ENCODE measurements at places on chromosomes 1 and 21.
A peak's percentile ranks its signal among the peaks of the same experiment; 100 is the strongest.

DNA sequence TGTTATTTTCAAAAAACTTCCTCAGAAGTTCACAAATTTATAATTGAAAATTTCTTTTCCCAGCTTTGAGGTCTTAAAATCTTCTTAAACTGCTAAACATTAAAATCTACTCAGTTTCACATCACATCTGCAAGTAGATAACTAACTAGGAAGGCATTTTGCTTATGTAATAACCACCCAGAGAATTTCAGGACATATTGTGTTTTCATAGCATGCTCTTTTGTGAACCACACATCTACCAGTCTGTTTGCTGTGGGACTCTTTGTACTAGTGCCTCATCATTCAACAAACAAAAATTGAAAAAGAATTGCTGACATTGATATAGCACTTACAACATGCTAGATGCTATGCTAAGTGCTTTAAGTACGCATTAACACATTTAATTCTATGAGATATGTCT lies 31.6 kb upstream of the C1orf146 start:
- no peak for DNase-seq

- no peak for DNase-seq
Observed at GRCh38 chr1:41728403-41729202, 190.1 kb downstream of the HIVEP3 start.

DNA sequence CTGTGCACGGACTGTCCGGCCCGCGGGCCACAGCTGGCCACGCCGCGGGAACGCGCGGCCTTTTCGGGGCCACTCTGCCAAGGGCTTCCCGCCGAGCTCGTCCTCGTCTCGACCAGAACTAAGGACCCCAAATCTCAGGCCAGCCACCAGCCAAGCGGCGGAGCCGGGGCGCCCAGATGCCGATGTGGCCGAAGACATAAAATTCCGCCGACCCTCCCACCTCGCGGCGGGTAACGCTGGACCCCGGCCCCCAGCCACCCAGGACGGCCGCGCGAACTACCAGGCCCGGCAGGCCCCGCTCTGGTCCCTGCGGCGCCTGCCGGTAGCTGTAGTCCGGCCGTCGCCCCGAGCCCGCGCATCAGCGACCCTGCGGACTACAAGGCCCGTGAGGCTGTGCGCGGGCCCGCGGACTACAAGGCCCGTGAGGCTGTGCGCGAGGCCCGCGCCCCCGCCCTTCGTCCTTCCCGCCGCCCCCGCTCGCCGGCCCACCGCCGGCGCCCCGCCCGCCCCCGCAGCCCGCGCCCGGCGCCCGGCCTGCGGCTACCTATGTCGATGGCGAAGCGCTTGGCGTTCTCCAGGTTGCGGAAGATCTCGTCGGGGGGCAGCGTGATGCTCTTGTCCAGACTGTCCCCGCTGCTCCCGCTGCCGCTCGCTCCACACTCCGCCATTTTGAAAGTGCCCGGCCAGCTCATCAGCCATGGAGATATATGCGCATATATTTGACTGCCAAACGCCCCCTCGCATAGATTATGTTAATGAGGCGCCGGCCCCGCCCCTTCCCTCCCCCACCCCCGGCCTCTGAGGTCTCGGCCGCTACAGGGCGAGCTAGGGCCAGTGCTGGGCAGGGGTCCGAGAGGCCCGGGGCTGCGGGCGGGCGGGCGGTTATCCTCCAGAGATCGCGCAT lies at the start of gene PANK4:
Gene PANK4 (minus strand): TSS at position 677 of the 904 bp plus-strand sequence. CDS start 9 bp downstream, at position 668.
- peak; percentile 98 for DNase-seq

- no peak for DNase-seq
Observed at GRCh38 chr21:42459082-42459460, 37.0 kb downstream of the RSPH1 start.

DNA sequence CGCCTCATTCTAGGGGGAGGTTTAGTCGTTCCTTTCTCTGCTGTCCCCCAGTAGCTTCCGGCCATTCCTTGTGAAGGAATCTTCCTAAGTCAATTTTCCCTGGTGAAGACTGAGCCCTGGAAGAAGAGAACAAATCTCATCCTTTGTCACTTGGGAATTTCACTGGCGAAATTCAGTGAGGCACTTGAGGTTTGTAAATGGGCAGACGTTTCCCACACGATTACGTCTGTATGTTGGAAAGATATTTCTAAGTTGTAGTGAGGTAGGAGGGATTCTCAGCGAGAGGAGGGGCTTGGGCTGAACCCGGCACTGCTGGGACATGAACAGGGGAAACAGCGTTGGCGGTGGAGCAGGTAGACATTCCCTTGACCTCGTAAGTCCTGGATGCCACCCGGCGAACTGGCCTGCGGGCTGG lies 47.2 kb downstream of the GALNT2 start:
- DNase-seq, result no peak

DNA sequence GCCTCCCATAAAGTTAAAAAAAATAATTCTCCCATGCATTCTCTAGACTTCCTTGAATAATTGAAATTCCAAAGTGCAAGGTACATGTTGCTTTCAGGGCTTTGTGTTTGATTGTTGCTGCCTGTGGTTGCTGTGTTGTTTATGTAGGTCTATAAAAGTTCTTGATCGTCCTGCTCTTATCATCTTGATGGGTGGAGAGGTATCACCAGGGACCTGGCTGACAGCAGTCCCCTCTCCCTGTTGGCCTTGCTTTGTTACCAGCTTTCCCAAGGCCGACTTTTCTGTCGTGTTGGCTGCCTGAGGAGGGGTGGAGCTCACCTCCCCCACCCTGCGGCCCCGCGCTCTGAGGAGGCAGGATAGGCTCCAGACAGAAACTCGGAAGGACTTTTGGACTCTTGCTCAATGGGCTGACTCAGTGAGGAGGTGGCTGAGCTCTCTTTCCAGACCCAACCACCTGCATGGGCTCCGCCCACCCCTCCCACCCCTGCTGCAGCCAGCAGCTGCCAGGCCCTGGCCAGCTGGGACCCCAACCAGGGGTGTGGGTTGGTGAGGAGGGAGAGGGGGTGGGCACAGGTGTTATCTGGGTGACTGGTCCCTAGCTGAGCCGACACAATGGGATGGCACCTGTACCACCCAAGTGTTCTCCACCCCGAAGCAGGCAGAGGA lies 2.0 kb downstream of the INAVA start:
- peak; percentile 94 for DNase-seq

GRCh38 chr1:96722161-96722922 lies 758 bp downstream of the PTBP2 start:
- DNase-seq, result peak; percentile 34

GRCh38 chr21:22703521-22703920 lies 1705.3 kb downstream of the NCAM2 start:
- DNase-seq, result no peak

DNA sequence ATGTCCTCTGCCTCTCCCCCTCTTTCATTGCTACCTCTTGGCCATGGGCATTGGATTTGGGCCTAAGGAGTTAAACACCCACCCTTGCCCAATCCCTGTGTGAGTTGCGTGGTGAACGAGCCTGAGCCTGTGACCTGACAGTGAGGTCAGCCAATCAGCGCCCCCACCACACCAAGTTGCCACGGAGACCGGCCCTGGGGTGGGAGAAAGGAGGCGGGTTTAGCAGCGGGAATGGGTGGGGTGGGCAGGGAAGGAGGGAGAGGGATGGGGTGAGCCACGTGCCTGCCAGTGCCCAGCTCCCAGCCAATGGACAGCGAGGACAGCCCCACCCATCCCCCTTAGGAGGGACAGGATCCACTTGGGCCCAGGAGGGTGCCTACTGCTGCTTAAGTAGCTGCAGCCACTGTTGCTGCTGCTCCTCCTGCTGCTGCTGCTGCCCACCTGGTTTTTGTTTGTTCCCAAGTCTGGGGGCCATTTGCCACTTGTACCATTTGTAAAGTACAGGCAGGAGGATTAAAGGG lies 9.5 kb downstream of the ZBTB7B start:
- DNase-seq, result peak; percentile 78

DNA sequence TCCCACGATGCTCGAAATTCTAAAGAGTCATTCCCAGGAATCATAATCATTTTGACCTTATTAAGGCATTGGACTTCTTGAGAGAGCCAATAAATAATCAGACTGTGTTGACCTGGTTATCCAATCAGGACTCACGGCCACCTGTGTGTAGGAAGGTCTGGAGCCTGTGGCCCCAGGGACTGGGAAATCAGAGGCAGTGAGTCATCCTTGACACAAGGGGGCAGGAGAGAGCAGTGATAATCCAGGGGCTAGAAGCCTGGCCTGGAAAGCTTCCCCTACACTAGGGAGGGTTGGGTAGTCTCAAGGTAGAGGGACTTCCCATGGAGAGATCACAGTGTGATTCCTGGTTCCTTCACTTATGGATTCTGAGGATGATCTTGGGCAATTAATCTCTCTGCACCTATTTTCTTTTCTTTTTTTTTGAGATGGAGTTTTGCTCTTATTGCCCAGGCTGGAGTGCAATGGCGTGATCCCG lies 4.7 kb downstream of the MR1 start:
- DNase-seq, result peak; percentile 85

- peak; percentile 32 for DNase-seq
Observed at GRCh38 chr1:196071447-196071846, 536.8 kb downstream of the KCNT2 start.

DNA sequence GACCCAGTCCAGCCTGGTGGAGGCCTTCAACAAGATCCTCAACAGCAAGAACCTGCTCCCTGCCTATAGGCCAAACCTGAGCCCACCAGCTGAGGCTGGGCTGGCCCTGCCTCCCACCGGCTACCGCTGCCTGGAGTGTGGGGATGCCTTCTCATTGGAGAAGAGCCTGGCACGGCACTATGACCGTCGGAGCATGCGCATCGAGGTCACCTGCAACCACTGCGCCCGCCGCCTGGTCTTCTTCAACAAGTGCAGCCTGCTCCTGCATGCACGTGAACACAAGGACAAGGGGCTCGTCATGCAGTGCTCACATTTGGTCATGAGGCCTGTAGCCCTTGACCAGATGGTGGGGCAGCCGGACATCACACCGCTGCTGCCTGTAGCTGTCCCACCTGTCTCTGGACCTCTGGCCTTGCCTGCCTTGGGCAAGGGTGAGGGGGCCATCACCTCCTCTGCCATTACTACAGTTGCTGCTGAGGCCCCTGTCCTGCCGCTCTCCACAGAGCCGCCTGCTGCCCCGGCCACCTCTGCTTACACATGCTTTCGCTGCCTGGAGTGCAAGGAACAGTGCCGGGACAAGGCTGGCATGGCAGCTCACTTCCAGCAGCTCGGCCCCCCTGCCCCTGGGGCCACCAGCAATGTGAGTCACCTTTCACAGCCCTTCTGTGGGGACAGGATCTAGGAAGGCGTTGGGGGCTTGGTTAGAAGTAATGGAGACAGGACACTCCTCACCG lies 5.8 kb downstream of the ZNF687 start:
- no peak for DNase-seq

DNA sequence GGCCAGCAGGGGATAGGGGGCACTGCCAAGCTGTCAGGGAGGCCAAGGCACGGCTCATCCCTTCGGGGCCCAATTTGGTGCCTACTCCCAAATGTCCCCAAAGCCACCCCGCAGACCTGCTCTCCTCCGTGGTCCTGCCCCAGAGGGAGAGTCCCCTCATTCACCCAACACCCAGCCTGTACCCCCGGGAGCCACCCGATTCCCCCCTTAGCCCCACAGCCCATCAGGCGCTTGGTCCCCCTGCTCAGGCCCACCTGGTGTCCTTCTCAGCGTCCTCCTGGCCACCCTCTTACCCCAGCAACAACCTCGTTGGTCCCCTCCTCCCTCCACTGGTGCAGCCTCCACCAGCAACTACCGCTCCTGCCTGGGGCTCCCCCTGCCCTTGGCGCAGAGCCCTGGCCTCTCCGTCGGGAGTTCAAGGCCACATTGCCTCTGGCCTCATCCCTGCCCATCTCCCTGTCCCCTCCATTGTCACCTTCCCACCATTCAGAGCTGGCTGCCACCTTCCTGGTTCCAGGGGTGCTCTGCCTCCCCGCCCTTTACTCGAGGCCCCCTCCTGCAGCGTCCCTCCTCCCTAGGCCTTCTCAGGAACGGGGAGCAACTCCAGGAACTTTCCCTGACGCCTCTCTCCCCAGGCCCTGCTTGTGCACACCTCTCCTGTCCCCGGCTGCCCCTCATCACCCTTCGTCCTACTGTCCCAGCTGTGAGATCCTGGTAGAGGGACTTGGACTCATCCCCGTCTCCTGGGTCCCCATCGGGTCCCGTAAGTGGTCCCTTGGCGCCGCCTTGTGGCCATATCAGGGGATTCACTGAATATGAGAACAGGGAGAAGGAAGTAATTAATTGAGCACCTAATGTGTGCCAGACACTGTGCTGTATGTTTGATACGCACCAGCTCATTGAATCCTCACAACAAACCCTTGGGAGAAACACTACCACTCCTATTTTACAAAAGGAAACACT lies 73.9 kb downstream of the RAP1GAP start:
- DNase-seq, result peak; percentile 50

GRCh38 chr1:219088778-219089557 lies 84.7 kb upstream of the LYPLAL1 start:
- DNase-seq, result peak; percentile 97

GRCh38 chr1:117622726-117623125 lies 16.9 kb downstream of the TENT5C start:
- no peak for DNase-seq

DNA sequence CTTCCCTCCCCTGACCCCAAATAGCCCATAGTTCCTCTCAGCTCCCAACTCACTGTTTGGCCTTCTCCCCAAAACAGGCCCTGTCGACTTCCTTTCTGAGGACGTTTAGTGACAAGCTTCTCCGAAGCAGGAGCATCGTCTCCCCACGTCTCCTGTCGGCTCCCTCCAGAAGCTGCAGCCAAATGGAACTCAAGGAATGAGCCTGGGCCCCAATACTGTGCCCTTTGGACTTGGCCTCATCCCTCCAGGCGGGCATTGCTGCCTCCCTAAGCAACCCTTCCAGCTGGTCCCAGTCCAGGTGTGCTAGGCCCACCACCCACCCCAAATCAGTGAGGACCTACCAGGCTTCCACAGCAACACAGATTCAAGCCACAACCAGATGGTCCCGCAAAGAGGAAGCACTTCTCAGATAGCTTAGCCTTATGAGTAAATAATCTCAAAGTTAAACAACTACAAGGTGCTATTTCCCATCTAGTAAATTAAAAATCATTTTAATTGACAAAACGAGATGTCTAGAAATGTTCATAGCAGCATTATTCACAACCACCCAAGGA lies 33.0 kb downstream of the ACOT7 start:
- DNase-seq, result no peak

GRCh38 chr1:154434346-154435085 lies 29.4 kb downstream of the IL6R start:
- DNase-seq, result no peak

DNA sequence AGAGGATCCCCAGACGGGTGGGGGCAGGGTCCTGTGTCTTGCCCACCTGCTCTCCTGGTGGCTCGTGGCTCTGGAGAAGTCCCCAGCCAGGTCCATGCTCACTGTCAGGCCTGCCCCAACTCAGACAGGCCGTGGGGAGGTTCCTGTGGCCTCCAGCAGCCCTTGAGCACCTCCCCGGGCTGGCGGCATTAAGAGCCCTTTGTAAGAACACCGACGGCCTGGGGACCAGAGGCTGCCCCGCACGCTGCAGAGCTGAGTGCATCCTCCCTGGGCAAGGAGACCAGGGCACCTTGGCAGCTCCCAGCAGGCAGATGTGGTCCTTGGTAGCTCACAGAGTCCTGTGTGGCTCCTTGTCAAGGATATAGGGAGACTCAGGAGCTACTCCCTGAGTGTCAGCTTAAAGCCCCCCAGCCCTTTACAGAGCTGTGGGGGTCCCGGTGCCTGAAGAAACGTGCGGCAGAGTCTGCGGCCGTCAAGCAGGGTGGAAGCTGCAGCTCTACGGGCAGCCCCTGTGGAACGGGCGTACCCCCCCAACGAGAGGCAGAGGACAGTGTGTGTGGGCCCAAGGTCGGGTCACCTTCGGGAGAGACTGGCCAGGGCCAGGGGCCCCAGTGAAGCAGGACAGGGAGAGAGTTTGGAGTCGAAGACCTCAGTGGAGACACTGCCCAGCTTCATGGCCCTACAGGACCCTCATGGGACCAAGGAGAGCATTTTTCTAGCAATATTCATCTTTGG lies 118.6 kb downstream of the PRDM16 start:
- DNase-seq, result no peak

Measured in epithelial cell of esophagus (primary cell).